Fibroblast of mammary gland (primary cell): ENCODE measurements at places on chromosomes 16 and 17.

DNA sequence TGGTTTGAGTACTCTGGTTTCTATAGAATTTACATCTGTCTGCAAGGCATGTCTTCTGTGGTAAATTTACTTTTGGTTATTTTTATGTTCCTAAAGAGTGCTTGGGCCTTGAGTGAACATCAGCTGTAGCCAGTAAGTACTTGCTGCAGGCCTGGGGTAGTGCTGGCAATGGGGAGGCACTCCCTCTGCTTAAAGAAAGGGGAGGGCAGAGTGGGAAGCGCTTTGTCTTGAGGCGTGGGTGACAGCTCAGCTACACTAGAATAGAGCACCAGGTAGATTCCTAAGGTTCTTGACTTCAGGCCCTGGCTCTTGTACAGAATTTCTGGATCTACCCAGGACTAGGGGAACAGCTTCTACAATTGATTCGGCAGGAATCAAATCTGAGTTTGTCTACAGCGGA lies 50.6 kb downstream of the MPHOSPH6 start:
- no peak for DNase-seq

DNA sequence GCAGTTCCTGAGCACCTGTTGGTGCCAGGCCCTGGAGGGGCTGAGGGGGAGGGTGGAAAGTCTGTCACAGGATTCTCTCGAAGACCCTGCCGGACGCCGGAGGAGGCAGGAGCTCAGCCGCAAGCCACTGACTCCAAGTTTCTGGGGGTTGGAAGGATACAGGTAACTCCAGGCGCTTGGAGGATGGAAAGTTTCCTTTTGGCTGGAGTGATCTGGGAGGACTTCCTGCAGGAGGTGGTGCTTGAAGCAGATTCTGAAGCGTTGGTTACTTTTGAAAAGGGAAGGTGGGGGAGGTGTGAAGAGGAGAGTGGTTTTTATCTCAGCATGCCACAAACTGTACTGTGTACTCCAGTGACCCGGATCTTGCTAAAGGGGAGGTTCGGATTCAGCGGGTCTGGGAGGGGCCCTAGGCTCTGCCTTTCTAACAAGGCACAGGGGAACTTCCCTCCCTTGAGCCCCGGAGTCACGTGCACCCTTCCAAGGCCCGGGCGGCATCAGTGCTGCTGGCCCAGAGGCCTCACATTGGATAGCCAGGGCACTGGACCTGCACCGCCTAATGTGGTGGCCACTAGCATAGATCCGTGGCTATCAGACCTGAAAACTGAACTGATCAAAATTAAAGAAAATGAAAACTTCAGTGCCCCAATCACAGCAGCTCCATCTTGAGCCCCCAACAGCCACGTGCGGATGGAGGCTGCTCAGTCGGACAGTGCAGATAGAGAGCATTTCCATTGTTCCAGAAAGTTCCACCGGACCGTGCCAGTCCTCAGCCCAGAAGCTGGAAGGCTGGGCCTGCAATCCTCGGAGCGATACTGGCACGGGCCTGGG lies 42.2 kb upstream of the GSE1 start:
- DNase-seq: no peak

GRCh38 chr16:72743011-72743761 lies 304.7 kb downstream of the ZFHX3 start:
- no peak for DNase-seq

- no peak for DNase-seq
These were observed 79.3 kb downstream of the PRKCB start for GRCh38 chr16:23914946-23915530.

DNA sequence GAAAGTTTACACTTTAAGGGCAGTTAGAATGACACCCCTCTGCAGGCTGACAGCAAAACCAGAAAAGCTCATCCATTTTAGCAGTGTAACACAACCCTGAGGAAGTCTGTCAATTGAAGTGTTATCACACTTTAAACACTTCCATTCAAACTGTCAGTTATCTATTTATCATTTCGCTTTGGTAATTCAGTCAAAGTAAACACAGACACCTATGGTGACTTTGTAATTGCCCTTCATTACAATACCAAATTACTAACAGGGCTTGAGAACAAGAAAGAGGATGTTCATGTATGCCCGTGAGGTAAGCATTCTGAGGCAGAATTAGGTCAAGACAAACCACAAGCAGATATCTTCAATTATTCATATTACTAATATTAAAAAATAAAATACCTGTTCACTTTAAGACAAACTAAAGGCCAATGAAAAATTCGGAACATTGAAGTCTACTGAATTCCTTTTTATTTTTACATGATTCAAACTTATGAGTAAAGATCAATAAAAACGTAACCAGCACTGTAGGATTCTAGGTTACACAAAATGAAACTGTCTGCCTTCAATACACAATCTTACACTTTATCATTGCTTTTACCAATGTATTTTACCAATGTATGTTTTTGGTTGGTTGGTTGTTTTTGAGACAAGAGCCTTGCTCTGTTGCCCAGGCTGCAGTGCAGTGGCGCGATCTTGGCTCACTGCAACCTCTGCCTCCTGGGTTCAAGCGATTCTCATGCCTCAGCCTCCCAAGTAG lies 57.1 kb downstream of the BRIP1 start:
- DNase-seq: no peak

GRCh38 chr16:76665571-76666275 lies 388.5 kb downstream of the CNTNAP4 start:
- no peak for DNase-seq

- DNase-seq: no peak
These were observed 160.4 kb downstream of the WWOX start for GRCh38 chr16:78259873-78260272.

- peak; percentile 3 for DNase-seq
These were observed 5.2 kb upstream of the CDH8 start for GRCh38 chr16:62041401-62041800.

DNA sequence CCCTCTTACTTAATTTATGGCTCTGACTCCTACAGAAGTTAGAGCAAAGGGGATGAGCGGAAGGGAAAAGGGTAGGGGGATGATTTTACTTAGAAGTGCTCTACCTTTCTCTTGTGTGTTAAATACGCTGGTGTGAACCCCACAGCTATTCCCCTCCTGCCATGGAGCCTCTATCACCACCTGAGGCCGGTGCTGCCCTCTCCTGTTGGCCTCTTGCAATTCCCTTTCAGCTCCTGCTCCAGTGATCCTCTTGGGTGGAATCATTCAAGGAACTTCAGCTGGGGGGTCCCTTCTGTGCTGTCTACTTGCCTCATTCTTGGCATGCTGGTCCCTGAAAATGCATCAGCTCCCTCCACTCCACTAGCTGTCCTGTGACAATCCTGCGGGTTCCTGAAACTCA lies 41.8 kb upstream of the CDH8 start:
- DNase-seq: no peak

DNA sequence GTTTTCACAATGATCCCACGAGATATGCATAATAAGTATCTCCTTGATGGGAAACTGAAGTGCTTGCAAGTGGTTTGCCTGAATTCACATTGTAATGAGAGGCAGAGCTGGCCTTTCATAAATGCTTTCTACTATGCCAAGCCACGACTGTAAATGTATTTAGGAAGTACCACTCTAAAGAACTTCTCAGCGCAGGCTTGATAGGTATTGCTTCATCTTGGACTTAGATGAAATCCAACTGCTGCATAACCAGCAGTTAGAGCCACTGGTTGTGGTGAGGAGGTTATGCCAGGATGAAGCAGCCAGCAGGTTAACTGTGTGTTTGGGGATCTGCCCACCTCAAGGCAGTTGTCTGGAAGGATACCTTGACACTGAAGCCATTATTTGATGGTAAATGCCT lies 26.8 kb downstream of the MARCHF10 start:
- peak; percentile 58 for DNase-seq

GRCh38 chr16:67236563-67237395 lies 9.8 kb downstream of the TMEM208 start:
- DNase-seq: peak; percentile 67

DNA sequence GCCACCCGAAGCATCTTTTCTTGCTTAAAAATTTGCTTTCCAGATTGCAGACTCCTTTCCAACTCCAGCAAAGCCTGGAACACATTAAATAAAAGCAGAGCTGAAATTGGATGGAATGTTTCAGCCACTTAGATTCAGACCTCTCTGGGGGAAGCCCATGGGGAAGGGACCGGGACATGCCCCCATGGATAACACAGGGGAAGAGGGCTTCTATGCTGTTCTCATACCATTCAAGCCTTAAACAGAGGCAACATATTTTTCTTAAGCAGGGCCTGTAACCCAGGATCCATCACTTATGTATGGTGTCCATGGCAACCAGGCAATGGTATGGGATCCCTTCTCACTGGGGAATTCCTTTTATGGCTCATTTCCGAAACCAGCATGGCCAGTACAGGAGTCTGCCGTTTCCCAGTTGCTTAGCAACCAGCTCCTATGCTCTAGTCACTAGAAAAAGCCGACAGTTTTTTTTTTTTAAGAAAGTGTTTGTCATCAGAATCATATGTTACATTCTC lies 62.0 kb upstream of the MARCHF10 start:
- DNase-seq: peak; percentile 84

- DNase-seq: peak; percentile 60
These were observed 29.0 kb downstream of the RBBP6 start for GRCh38 chr16:24568392-24568791.

DNA sequence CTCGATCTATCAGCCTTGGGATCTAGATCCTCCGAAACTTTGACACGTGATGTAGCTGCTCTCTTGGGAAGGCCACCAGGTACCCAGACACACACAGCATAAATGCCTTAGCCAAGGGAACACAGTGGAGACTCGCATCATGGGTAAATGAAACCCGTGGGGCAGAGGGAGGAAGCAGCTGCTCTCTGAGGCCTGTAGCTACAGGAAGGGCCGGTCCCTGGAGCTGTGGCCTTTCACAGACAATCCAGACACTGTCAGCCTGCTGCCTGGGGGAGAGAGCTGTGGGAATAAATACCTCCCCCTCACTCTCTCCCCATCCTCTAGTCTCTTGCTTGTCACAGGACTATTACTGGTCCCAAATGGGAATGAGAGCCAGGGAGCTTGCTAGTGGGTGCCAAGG lies 351.2 kb downstream of the UTP18 start:
- no peak for DNase-seq

DNA sequence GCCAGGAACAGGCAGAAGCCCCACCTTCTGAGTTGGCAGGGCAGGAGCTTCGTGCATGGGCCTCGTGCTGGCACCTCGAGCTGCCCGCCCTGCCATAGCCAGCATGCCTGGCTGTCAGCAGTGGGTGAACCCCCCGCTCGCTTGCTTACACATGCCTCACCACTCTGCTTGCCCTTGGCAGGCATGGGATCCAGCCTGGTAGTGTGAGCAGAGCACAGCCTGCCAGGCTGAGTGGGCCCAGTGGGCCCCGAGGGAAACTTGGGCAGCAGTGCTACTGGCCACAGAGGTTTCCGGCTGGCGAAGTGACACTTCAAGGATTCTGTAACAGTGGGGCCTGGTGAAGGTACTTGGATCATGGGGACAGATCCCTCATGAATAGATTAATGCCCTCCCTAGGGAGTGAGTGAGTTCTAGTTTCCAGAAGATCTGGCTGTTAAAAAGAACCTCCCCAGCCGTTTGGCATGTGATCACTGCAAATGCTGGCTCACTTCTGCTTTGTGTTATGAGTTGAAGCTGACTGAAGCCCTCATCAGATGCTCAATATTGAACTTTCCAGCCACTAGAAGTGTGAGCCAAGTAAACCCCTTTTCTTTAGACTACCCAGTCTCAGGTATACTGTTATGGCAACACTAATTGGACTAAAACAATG lies 114.7 kb downstream of the BCAS3 start:
- peak; percentile 4 for DNase-seq

GRCh38 chr16:67278773-67279295 lies 498 bp upstream of the PLEKHG4 start:
- peak; percentile 25 for DNase-seq

DNA sequence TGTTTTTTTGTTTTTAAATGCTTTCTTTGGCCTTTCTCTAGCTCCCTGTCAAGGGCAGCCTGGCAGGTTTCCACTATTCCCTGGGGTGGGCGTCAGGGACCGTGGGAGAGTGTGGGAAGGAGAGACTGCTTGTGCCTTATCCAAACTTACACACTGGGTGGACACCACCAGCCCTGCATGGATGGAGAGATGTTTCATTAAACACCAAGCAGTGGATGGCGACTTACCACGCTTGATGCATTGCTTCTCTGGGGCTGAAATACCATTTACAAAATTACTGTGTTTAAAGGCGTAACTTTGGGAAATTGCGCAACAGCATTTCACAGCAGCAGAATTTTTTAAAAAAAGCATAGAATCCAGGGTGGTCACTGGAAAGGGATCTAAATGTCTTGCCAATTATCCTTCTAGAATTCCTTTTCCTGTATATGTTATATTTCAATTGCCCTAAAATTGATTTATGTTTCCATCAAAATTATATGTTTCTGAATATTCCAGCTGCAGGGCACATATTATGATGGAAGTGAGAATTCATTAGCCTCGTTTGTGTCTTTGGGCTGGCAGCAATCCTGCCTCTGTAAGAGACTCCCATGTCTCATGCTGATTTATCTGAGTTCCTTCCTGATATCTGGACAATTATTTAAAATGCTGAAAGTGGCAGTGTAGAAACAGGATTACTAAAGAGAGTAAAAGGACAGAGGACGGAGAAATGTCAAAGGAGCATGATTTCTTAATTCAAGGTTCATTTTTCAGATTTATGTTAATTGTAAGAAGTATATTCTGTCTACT lies 247.3 kb downstream of the GRIN2A start:
- peak; percentile 1 for DNase-seq

DNA sequence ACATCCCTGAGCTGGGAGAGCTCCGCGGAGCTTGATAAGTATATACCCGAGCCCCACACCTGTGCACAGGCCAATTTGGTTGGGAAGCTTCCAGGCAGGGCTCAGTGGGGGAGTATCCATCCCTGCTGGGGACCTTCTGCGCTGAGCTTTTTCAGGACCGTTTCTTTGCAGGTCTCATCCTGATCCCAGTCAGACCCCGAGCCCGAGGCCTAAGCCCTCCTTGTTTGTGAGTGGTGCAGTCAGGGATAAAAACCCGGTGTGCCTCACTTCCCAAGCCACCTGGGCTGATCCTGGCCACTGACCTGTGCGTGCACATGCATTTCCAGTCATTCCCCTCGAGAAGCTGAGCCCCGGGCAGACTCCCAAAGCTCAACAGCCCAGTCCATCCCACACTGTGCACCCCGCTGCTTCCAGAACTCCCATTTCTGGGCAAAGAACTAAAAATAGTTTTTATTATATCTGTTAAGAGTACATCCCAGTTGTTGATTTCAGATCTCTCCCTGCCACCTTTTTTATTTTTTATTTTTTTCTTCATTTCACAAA lies 27.3 kb upstream of the NAT9 start:
- no peak for DNase-seq

GRCh38 chr17:68676856-68677255 lies 75.7 kb upstream of the FAM20A start:
- no peak for DNase-seq
